Cortex of kidney (tissue), 1 donor: ENCODE measurements at places on chromosomes 5 and 9.
A peak's percentile ranks its signal among the peaks of the same experiment; 100 is the strongest.

- DNase-seq: no peak
These were observed 10.0 kb upstream of the CD74 start for GRCh38 chr5:150422758-150423157.

DNA sequence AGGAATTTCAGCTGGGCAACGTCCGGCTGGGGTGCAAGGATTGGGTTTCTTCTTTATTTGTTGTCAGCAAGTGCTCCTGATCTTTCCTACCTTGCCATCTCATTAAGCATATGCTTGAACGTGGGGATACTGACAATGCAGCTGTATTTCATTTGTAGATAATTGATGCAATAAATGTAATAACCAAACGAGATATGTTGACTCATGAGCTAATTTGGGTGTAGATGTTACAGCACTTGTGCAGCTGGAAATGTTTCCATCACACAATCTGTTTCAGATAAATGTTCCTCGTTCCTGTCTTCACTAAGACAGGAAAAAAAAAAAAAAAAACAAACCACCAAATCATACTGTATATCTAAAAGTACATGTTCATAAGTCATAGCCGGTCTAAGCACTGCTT lies 123.8 kb downstream of the DMRT2 start:
- no peak for DNase-seq

GRCh38 chr5:13359344-13359743 lies 585.1 kb downstream of the DNAH5 start:
- no peak for DNase-seq

GRCh38 chr9:18616976-18617375 lies 143.0 kb downstream of the ADAMTSL1 start:
- no peak for DNase-seq

GRCh38 chr5:9545136-9545991 lies 511 bp downstream of the SEMA5A start:
- no peak for DNase-seq

GRCh38 chr5:124461941-124462340 lies 284.5 kb downstream of the ZNF608 start:
- no peak for DNase-seq

DNA sequence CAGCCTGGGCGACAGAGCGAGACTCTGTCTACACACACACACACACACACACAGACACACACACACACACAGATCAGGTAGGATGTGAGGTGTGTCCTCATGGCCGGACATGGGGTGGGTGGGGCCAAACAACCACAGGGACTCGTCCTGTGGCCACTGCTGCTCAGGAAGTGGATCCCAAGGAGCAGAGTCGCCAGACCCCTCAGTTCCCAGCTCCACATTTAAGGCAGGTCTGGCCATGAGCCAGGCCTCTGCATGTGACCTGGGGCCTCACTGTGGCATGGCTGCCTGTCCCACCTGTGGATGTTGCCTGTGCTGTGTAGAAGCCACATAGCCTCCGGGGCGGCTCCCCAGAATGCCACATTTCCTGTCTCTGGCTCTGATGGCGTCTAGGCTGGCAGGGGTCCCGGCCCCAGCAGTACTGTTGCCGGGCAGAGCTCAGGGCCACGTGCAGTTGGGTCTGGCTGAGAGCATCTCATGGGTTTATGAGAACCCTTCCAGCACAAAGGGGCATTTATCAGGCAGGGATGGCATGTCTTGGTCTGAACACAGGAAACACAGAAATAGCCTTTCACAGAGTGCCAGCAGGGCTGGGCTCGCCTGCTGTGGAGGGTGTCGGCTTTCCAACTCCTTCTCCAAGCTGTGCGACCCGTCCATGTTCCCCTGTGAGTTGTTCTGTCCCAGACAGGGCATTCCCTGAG lies 9.9 kb upstream of the NINJ1 start:
- no peak for DNase-seq

GRCh38 chr5:136062366-136063274 lies 33.8 kb downstream of the TGFBI start:
- no peak for DNase-seq

- DNase-seq: no peak
These were observed 28.6 kb downstream of the LSM11 start for GRCh38 chr5:157772127-157772526.

DNA sequence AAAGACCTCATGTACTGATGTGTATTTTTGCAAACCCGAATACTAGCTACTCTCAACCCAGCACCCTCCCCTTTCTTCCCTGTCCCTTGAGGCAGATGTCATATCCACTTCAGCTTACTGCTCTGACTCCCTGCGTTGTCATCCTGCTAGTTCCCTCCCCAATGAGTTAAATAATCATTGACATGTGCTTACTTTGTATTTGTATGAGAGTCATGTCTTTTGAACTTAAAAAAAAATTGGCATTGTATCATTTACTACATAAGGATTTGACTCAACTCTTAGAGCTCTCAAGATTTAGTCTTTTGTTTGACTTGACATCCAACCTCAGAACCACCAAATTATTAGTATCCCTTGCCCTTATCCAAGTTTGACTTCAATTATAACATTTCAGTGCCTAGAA lies 219.7 kb upstream of the TUT7 start:
- no peak for DNase-seq

DNA sequence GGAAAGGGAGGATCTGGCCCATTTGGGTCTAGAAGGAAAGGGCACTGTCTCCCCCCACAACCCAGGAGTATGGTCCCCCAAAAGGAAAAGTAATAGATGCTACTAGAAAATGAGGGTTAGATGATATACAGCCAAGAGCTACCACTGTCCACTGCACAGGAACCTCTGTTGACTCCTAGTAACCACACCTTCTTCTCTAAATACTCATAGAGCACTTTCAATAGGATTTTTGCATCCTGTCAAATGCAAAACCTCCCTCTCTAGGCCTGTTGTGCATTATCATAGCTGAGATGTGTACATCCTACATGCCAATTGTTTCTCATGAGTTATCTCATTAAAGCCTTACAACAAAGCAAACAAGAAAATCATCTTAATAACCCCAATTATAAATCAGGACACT lies 66.8 kb downstream of the THBS4 start:
- DNase-seq: no peak

GRCh38 chr9:120875954-120876841 lies 790 bp downstream of the PHF19 start:
- DNase-seq: no peak

DNA sequence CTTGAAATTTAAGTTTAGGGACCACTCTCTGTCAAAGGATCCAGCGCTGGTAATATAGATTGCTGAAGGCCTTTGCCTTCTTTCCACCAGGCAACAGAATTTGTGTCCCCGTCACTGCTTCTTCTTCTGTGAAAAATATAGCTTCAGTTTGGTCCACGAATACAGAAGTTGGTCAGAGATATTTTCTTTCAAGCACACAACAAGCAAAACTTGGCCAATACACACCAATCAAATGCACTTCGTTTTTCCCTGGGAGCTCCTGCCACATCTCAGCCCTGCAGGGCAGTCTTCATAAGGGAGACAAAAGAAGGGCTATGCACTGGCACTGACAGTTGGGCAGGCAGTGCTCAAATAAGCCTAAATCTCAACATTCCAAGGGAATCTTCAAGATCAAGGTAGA lies 22.9 kb downstream of the HAVCR2 start:
- DNase-seq: no peak

DNA sequence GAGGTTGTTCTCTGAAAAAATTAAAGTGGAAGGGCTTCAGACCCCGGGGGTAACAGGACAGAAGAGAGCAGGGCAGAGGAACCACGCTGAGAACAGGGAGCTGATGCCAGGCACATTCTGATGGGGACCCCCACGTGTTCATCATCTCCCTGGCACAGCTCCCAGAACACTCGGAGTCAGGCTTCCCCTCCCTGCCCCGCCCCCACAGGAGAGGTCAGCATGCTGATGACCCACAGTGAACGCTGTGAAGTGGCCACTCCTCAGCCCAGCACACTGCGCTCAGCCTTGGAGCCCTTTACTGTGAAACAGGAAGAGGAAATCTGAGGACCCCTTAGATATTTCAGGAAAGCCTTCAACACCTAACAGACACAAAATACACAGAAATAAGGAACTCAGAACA lies 16.4 kb downstream of the RETREG1 start:
- DNase-seq: no peak

DNA sequence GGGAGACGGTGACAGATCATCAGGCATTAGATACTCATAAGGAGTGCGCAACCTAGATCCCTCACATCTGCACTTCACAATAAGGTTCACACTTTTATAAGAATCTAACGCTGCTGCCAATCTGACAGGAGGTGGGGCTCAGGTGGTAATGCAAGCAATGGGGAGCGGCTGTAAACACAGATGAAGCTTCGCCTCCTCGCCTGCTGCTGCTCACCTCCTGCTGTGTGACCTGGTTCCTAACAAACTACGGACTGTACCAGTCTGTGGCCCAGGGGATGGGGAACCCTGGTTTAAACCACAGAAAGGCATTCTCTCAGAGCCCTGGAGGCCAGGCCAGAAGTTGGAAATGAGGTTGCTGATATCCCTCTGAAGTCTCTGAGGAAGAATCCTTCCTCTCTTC lies 323.6 kb downstream of the DRD1 start:
- DNase-seq: no peak

DNA sequence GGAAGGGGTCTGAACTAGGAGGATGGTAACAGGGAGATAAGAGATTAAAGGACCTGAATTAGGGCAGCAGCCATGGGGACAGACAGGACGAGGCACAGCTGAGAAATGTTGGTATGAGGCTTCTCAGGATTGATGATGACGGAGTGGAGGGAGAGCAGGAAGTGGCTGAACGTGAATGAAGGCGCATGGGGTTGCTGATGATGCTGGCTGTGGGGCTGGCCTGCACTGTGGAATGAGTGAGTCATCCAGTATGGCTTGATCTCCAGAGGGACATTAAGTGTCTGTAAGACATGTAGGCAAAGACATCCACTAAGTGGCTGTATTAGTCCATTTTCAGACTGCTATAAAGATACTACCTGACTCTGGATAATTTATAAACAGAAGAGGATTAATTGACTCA lies 256.4 kb downstream of the ICE1 start:
- no peak for DNase-seq

DNA sequence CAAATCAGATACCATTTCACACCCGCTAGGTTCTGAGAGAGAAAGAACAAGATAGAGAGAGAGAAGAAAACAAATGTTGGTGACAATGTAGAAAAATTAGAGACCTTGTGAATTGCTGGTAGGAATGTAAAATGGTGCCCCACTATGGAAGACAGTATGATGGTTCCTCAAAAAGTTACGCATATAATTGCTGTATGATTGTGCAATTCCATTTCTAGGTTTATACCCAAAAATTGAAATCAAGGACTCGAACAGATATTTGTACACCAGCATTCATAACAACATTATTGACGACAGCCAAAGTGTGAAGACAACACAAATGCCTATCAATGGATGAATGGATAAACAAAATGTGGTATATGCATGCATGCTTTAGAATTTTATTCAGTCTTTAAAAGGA lies 74.5 kb upstream of the MAP3K1 start:
- DNase-seq: no peak

- no peak for DNase-seq
These were observed 40.3 kb downstream of the SLC24A2 start for GRCh38 chr9:19748278-19749126.

GRCh38 chr5:80216753-80217596 lies 38.9 kb downstream of the SERINC5 start:
- no peak for DNase-seq

DNA sequence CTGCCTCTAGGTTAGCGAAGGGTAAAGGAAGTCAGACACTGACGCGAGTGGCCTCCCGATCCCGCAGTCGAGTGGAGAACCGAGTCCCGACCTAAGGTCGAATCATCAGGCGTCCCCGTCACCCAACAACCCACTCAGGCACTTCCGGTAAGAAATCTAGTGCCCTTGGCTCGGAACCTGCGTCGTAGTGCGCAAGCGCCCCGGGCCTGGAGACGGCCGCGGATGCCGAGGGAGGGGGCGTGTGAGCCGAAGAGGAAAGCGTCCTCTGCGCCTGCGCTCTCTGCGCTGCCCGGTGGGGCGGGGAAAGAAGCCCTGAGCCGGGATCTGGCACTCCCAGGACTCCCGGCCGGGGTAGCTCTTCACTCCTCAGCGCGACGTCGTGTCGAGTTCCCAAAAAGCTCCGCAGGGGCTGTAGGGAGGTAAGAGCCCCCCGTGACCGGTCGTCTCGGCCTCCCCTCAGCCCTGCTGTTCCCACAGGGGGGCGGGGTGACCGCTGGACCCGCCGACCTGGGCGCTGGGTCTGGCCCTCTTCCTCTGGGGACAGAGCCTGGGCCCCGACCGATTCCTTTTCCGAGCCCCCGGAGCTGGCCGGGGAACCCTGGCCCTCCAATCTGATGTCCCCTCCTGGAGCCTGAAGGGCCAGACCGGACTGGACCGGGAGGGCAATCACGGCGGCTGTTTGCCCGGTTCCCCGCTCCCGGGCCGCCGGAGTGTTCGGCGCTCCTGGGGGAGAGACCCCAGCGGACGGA lies at the start of gene ZFYVE16:
Gene ZFYVE16 (plus strand): TSS at position 330 of the 749 bp plus-strand sequence. CDS start 26,084 bp downstream, outside the sequence.
- peak; percentile 96 for DNase-seq

- no peak for DNase-seq
These were observed 182.0 kb upstream of the WWC1 start for GRCh38 chr5:168109441-168109840.

GRCh38 chr5:35044649-35045048 lies 3.1 kb downstream of the AGXT2 start:
- no peak for DNase-seq

- no peak for DNase-seq
These were observed 131.4 kb upstream of the SHB start for GRCh38 chr9:38200431-38200830.

DNA sequence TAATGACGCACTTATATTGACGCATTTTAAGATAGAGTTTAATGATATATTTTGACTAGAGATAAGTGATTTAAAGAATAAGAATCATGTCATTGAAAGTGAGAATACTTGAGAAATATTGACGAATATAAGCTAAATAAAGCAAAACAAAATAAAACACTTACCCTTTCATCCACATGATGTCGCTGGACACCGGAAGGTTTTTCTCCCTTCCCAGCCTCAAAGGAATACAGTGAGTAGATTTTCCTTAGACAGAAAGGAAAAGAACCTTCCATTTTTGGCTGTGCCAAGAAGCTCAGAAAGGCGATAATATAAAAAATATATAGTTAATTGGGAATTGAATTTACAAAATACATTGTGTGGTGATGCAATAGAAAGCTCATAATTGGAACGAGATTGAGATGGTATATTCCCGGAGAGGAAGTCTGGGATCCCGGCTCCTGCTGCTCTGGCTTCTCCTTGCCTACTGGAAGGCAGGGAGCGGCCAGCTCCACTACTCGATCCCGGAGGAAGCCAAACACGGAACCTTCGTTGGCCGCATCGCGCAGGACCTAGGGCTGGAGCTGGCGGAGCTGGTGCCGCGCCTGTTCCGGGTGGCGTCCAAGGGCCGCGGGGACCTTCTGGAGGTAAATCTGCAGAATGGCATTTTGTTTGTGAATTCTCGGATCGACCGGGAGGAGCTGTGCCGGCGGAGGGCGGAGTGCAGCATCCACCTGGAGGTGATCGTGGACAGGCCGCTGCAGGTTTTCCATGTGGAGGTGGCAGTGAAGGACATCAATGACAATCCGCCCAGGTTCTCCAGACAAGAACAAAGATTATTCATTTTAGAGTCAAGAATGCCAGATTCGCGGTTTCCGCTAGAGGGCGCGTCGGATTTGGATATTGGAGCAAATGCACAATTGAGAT lies at the start of gene PCDHA5:
Gene PCDHA5 (plus strand): TSS at position 239 of the 906 bp plus-strand sequence.
- no peak for DNase-seq

GRCh38 chr5:80809451-80809850 lies 150.7 kb upstream of the RASGRF2 start:
- no peak for DNase-seq

- no peak for DNase-seq
These were observed 1.0 kb upstream of the EDIL3 start for GRCh38 chr5:84385705-84386104.
